Stimulated activated CD4-positive, alpha-beta T cell treated with anti-CD3 and anti-CD28 coated beads, Interleukin-4, amount 100 ng/mL, for 24 hours (primary cell): ENCODE measurements at places on chromosomes 7 and 10.
A peak's percentile ranks its signal among the peaks of the same experiment; 100 is the strongest.

GRCh38 chr10:95394161-95394880, 103.5 kb upstream of the PDLIM1 start:
- DNase-seq = no peak

DNA sequence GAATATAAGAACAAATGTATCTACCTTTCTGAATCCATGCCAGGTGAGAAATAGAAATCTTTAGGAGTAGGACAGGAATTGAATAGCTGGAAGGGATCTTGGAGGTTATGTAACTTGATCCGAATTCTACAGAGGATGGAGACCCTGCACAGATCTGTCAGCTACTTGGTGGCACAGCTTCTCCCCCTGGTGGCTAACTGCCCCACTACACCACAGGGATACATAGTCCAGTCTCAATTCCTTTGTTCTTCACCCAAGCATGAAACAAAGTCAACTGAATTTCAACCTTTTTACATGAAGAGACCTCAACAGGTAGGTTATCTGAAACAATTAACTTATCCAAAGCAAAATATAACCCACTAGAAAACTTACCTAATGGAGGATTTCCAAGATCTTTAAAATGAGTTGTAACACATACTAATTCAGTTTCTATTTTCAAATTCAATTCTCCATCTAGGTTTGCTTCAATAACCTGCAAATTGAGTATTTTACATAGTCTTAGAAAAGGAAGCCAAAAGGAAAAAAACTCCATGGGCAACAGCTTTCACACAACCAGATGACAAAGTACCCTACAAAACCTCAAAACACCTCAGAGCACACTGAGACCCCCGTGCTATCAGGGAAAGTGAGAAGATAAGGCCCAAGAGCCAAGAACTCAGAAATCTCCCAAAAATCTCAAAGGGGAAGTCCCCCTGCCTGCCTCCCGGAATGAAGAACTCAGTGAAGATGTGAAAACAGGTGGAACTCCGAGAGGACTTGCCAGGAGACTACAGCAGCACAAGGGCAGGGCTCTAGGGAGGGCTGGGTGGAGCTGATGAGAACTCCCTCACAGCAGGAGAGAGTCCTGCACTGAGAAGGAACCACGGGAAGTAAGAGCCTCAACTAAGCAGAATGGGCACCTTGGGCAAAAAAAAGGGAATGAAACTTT, 10.3 kb downstream of the HUS1 start:
- peak; percentile 61 for DNase-seq

DNA sequence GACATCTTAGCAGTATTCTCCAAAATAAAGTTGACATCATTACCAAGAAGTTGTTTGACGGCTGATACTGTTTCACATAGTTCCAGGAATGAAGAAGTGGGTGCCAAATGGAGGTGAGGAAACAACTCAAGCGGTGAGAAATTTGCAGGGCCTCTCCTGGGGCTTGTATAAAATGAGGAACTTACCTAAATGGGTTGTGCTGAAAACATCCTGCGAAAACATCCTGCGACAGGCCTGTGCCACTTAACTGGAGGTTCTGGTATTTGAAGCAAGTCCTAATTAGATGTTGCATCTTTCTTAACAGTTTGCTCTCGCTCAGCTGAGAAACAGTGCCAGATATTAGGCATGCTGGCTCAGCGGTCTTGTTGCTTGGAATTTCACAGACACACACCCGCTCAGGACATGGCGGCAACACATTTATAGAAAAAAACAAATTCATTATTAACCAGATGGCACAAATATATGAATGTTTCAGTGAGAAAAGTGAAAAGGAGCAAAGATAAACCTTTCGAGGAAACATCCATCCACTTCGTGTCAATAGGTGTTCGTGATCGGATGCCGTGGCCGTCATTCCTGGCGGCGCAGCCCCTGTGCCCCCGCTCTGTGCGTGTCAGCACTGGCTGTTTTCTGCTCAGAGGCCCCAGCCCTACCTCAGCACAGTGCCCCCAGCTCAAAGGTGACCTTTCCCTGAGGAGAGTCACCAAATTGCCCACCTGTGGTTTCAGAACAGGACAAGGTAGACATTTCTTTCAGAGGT, 48.1 kb downstream of the CDC123 start:
- no peak for DNase-seq

GRCh38 chr7:47578579-47579270, 3.2 kb downstream of the TNS3 start:
- no peak for DNase-seq

DNA sequence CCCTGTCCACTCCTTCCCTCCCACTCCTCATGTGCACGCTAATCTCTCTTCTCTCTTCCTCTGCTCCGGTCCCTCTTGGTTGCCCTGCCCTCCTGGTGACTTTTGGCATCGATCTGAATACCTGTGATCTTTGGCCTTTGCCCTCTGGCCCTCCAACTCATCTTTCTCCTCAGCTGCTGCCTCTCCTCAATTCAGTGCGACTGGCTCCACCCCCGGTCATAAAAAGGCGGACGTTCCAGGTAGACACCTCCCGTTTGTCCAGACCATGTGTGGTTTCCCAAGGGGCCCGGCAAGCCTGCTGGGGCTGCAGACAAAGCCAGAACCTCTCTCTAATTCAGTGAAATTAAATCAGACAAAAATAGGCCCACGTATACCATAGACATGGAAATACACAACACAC, 96.8 kb downstream of the COL13A1 start:
- no peak for DNase-seq

DNA sequence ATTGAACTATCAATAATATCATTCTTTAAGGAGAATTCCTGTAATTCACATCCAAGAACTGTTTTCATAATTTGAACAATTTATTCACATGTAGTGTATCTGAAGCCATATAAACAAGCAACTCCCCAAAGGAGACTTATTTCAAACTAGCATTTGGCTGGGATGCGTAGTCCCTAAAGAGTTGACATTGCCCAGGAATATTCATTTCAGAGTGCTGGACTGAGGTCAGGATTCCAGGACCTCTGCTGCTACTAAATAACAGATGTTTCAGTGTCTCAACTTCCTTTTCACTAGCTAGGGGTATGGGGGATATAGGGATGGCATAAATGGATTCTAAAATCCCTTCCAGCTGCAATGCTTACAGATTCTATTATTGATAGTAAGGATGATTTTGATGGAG, 177.0 kb downstream of the TSPAN12 start:
- DNase-seq = no peak

GRCh38 chr7:22302951-22303423, 54.0 kb downstream of the RAPGEF5 start:
- DNase-seq = no peak

GRCh38 chr10:70602665-70603448, at the start of gene PRF1:
Gene PRF1, minus strand, starts transcription at chr10:70602741. Its CDS starts 1,839 bp downstream, at chr10:70600902.
- DNase-seq = peak; percentile 68

DNA sequence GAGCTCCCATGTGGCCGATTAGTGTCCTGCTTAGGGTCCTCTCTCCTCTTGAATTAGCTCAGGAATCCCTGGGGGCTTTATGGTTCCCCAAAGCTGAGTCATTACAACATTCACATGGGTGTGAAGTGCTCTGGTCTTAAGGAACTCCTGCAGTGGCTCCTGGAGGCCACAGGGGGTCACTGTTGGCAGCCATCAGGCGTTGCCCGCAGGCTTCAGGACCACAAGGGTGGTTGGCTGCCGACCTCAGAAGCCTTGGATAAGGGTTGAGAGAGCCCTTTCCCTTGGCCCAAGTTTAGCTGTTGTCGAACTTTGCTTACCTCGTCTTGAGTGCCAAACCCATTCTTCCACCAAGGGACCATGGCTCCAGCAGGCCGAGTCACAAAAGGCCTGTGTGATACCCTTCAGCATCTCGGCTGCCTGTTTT, 61.7 kb downstream of the SH2D4B start:
- DNase-seq = peak; percentile 6

- no peak for DNase-seq
Measured at GRCh38 chr10:49398986-49399385, 3.1 kb upstream of the DRGX start.

DNA sequence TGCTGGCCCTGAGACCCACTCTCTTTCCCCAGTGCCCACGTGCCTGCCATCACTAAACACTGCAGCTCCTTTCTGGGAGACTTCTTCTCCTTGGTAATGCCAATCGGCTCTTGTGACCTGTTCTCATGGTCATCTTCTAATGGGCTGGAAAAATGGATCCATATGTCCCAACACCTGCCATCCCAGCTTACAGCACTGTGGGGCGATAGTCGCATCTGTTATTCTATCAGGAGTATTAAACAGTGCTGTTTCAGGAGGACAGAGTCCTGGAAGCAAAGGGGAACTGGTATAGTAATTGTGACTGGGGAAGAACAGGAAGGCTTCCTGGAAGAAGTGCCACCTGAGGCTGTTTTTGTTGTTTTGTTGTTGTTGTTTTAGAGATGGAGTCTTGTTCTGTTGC, 411.2 kb downstream of the GLRX3 start:
- DNase-seq = no peak

- no peak for DNase-seq
Measured at GRCh38 chr10:76051007-76051936, 619.8 kb downstream of the LRMDA start.

DNA sequence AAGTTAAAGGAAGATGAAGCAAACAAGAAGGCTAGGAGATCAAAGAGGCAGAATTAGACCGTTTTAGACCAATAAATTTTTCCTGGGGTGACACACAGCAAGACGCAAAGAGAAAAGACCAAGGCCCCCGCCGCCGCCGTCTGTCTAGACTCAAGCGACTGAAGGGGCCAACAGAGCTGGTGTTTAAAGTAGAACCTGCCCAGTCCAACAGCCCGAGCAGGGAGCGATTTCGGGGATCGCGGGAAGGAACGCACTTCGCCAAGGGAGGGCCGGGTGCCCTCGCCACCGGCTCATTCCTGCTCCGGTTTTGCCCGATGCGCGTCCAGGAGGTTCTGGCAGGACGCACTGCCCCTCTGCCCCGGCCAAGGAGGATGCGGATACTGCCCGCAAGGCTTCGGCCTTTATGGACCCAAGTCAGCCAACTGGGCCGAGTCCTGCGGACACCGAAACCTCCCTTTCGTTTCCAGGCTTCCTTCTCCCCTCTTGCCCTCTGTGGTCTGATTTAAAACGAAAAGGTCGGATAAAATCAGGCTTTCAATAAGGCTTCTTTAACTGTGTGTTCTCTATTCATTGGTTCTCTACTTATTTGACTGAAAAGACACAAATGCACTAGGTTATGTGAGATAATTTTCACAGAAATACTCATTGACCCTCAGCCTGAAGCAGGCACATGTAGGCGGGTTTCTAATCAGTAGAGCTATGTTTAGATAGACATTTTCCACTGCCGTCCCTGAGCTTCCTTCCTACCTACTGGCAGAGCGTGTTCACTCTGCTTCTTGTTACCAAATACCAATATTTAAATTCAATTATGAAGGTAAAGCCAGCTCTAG, 2.2 kb upstream of the HOXA7 start:
- no peak for DNase-seq

DNA sequence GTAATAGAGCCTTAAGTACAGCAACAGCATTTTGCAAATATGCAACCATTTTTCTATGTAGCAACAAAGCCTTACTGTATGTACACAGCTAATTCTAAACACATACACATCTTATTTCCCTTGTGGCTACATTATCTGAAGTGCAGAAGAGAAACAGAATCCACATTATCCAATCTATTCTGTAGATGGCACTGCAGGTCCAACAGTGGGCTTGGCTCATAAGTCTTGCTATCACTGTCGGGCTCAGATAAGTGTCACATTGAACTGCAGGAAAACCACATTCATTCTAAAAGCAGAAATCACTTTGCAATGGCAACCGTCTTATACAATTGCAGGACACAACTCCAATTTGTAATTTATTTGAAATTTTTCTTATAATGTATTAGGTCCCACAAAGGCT, 109.8 kb upstream of the NOBOX start:
- DNase-seq = no peak

GRCh38 chr10:128377988-128378387, 251.8 kb upstream of the MKI67 start:
- DNase-seq = no peak

DNA sequence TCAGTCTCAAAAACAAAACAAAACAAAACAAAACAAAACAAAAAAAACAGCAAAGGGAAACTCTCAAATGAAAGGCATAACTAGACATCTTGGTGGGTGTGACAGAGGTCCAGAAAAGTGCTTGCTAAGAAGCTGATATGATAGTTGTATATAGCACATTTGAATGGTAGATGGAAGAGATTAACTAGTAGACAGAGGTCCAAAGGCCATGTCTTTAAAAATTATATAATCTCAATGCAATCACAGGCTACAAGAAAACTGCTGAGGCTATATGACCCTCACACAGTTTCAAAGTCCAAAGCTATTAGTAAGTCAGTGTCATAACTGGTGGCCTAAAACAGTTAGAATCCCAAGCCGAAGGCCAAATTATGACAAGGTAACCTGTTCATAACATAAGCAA, 15.6 kb upstream of the CUBN start:
- DNase-seq = no peak

- DNase-seq = no peak
Measured at GRCh38 chr7:46157404-46157803, 236.3 kb upstream of the IGFBP3 start.

DNA sequence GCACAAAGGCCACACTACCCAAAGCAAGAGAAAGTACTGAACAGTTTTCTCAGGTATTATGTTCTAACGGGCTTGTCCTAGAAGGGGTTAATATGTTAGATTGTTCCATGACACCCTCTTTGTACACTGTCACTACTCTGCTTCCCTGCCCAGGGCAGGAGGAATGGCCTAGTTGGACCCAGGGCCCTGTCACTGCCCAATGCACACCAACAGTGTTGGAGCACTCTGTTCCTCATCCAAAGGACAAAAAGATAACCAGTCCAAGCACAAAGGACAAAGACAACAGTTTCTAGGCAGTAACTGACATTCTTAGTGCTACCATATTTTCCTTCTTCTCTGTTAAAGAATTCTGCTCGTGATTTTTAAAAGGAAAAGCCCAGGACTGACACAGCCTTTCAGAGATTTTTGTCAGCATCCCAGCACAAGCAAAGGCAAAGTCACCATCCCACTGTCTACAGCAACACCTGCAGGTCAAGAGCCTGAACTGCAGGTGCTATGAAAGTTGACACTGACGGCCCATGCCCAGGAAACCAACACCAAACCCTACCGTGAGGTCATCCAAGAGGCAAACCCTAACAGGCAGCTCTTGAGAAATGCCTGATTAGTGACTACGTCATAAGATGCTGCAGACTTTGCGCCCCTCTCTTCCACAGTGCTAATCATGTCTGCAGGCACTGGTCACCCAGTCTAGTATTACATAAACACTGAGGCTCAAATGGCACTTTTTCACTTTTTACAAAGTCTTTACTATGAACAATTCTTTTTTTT, 13.2 kb downstream of the NUDCD3 start:
- peak; percentile 62 for DNase-seq

GRCh38 chr7:45031829-45032228, 31.8 kb downstream of the CCM2 start:
- no peak for DNase-seq

GRCh38 chr10:63221950-63222349, 88.8 kb downstream of the NRBF2 start:
- DNase-seq = no peak

DNA sequence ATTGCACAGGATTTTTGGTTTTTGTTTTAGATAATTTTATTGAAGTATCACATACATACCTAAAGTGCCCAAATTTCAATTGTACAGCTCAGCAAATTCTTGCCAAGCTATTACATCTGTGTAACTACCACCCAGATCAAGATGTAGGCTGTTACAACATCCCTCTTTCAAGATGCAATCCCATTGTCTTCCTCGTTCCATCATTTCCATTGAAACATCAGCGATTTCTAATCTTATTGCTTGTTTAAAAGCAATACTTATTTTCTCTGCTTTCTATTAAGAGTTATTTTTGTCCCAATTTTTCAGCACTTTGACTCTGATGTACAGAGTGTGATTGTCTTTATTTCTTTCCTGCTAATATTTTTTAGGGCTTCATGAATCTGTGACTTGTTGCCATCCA, 372.8 kb upstream of the SHH start:
- no peak for DNase-seq

GRCh38 chr7:39651265-39651664, 27.9 kb downstream of the RALA start:
- DNase-seq = no peak
